ENCODE measurements at places on chromosomes 12 and 14.
A peak's percentile ranks its signal among the peaks of the same experiment; 100 is the strongest.

GRCh38 chr12:57320639-57321038 is 69.7 kb upstream of the STAC3 start:
- no peak for DNase-seq

DNA sequence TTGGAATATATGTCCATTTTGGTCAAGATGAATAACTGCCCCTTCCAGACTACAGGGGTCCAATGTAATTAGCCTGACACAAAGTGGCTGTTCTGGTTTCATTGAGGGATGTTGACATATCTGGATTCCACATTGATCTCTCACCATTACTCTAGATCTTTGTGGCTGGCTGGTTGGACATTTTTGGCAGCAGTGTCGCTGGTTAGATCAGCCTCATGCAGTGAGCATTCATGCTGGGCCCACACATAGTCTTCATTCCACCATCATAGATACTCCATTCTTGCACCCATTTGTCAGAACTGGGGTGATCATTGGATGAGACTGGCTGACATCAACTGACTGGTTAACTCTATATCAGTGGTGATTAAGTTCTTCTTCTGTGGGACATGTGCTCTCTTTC is 74.4 kb downstream of the MGST1 start:
- no peak for DNase-seq

- DNase-seq, result no peak
Measured at GRCh38 chr12:21631367-21631766, 26.3 kb downstream of the LDHB start.

DNA sequence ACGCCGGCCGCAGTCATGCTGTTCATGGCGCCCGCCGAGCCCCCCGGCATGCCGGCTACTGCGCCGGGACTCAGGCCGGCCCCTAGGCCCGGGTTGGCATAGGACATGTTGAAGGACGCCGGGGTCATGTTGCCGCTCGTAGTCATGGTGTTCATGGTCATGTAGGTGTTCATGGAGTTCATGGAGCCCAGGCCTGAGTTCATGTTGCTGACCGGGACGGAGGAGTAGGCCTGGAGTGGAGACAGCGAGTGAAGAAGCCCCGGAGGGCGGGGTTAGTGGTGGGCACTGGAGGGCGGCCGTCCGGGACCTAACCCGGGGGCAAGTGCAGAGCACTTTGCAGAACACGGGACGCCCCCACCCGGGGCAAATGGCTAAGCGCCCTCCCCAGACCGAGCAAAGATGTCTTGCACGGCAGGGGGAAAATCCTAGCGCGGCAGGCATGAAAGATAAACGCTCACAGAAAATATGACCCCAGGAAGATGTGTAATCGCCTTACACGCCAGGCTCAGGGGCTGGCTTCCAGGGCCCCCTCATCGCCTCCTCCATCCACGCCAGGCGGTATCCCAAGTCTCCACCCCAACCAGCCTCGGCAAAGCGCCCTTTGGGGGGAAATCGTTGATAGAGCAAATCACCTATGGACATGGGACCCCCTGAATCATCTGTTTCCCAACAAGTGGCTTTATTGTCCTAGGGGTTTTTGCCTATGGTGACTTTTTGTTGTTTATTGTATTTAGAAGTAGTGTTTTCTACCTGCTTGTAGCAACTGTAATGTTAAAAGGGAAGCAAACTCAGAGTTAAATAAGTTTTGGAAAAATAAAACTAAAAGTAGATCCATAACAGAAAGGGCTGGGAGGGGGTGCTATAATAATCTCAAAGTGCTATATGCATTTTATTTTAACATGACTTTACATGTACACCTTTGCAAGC is 2.3 kb downstream of the FOXA1 start:
- peak; percentile 84 for DNase-seq

- DNase-seq, result no peak
Measured at GRCh38 chr12:2666411-2666810, 128.4 kb upstream of the FKBP4 start.

GRCh38 chr14:55711175-55711811 is 131.3 kb downstream of the KTN1 start:
- DNase-seq, result no peak

DNA sequence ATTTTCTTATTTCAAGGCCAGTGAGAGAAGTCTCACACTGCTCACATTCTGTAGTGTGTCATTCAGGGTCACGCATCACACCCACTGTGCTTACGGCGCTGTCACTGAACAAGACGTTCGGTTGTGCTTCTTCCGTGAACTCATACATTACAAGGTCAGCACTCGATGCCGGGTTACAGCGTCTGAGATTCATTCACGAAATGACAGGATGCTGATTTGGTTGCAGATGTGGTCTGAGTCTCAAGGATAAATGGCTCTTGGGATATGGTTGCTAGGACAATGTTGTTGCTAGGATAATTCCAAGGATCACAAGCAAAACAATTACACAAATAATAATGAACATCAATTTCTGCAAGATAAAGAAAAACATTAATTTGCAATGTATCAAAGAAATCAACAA is 47.4 kb downstream of the STX2 start:
- no peak for DNase-seq

DNA sequence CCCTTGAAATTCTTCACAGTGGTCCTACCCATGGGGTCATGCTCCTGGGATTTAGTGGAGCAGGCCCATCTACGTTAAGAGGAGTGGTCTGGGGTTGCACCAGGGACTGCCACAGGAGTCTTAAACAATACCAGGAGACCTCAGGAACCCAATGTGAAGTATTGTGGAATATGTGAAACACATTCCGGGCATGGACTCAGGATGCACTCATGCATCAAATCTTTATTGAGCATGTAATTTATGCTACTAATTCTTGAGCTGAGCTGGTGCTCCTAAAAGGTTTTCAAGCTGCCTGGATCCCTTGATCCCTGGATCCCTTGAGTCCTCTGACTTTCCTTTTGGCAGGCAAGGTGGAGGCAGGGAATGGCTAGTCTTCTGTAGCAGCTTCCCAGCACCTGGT is 8.8 kb downstream of the SERPINA10 start:
- peak; percentile 14 for DNase-seq

GRCh38 chr12:108239378-108239777 is 99.7 kb downstream of the CMKLR1 start:
- no peak for DNase-seq

- no peak for DNase-seq
Measured at GRCh38 chr14:67764496-67764895, 51.9 kb downstream of the ZFYVE26 start.

DNA sequence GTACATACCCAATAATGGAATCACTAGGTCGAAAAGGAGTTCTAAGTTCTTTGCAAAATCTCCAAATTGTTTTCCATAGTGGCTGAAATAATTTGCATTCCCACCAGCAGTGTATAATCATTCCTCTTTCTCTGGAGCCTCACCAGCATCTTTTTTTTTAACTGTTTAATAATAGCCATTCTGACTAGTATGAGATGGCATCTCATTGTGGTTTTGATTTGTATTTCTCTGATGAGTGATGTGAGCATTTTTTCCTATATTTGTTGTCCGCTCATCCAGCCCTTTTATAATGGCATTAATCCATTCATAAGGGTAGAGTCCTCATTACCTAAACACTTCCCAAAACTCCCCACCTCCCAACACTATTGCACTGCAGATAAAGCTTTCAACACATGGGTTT is 278.3 kb downstream of the SEC23A start:
- no peak for DNase-seq

- DNase-seq, result no peak
Measured at GRCh38 chr12:124565656-124566160, 1.7 kb downstream of the NCOR2 start.

- no peak for DNase-seq
Measured at GRCh38 chr14:73723797-73724661, 9.8 kb upstream of the PNMA1 start.

GRCh38 chr12:39300799-39301198 is 142.1 kb downstream of the KIF21A start:
- DNase-seq, result no peak

GRCh38 chr12:77861317-77861716 is 30.6 kb downstream of the NAV3 start:
- DNase-seq, result no peak

- DNase-seq, result no peak
Measured at GRCh38 chr12:125131958-125132357, 66.7 kb downstream of the AACS start.

- DNase-seq, result no peak
Measured at GRCh38 chr12:108414021-108414420, 74.9 kb upstream of the CMKLR1 start.

GRCh38 chr12:53236443-53237111 is 4.6 kb upstream of the RARG start:
- no peak for DNase-seq

GRCh38 chr12:6469092-6469491 is 1.4 kb downstream of the VAMP1 start:
- no peak for DNase-seq

- DNase-seq, result no peak
Measured at GRCh38 chr12:129195081-129195480, 341.8 kb downstream of the GLT1D1 start.

- no peak for DNase-seq
Measured at GRCh38 chr12:78271546-78271945, 440.9 kb downstream of the NAV3 start.

GRCh38 chr14:68695326-68695768 is 97.5 kb downstream of the ZFP36L1 start:
- no peak for DNase-seq

- DNase-seq, result peak; percentile 51
Measured at GRCh38 chr14:51488569-51489220, 163.0 kb upstream of the FRMD6 start.

DNA sequence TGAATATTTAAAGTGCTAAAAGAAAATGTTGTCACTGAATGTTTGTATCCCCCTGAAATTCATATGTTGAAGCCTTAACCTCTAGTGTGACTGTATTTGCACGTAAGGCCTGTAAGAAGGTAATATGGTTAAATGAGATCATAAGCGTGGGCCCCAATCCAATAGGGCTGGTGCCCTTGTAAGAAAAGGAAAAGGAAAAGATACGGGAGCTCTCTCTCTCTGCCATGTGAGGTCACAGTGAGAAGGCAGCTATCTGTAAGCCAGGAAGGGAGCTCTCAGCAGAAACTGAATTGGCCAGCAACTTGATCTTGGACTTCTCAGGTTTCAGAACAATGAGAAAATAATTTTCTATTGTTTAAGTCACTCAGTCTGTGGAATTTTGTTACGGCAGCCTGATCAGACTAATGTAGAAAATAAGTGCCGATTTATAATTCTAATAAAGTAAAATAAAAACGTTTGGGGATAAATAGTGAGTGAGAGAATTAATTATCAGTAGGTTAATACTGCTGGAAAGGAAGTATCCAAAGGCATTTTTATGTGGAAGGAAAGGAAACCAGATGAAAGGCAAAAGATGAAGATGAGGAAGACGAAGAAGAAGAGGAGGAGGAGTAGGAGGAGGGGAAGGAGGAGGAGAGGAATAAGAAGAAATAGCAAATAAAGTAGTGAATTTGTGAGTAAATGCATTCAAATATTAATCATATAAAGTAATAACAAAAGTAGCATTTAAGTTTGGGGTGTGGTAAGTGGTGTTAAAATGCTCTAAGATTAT is 188.5 kb upstream of the KRR1 start:
- DNase-seq, result no peak

DNA sequence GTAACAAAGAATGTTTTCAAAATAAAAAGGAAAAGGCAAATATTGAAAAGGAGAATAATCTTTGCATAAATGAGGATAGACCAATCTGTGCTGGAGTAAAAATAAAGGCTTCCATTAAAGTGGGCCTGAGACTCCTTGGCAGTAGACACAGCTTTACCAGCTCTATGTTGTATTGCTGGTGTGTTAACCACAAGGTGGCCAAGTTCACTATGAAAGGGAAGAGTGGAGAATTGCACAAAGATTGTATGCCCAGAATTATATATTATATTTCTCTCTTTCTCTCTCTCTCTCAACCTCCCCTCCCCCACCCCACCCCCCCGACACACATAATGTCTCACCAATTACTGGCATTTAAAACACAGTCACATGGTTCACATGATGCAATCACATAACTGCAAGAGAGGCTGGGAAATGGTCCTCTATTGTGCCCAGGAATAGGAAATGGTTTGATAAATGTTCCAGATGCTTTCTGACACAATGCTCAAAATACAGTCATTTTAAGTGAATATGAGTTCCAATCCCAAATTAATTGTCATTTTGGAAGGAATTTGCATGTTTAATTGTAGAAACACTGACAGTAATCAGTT is 222.6 kb upstream of the SYT1 start:
- DNase-seq, result no peak
